ENCODE measurements at places on chromosomes 5 and 9.
A peak's percentile ranks its signal among the peaks of the same experiment; 100 is the strongest.

- DNase-seq: no peak
These were observed 77.9 kb downstream of the SEMA5A start for GRCh38 chr5:9468060-9468388.

DNA sequence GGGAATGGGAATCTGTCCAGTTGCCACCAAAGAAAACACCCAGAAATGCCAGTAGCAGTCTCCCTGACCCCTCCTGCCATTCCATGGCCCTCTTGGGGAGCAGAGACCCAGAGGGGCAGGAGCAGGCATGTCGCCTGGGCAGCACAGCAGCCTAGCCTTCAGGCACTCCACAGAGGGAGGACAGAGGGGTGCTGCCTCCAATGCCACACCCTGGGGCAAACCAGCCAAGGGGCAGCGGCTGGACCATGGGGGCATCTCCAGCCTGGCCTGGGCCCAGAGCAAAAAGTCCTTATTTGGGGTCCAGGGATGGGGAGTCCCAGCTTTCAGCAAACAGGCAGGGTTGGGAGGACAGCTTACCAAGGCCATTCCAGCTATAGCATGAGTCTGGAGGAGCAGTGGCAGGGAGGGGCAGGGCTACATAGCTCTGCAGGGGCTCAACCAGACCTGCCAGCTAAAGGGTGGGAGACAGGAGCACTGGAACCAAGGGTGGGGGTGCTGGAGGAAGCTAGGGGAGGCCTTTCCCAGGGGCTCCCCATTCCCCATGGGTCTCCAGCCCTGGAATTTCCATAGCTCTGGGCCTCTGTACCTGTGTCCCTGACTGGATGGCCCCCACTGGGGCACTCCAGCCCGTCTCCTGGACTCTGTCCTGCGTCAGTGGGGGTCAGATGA, 6.7 kb downstream of the BRD3 start:
- DNase-seq: no peak

DNA sequence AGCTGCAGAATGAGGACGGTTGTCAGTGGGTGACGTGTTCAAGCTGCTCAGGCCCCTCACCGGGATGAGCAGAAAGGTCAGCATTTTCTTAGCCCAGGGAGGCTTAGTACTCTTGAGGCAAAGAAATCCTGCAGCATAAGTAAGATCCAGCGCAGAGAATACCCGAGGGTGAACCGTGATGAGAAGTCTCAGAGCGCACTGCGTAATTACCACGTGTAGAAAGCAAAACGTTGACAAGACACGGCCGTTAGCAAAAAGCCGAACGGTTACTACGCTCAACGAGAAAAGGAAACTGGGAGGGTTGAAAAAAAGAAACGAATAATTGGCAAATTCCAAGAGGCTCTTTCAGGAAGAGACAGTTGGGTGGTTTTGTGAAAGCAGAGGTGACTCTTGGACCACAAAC, 104.0 kb downstream of the COL23A1 start:
- no peak for DNase-seq

DNA sequence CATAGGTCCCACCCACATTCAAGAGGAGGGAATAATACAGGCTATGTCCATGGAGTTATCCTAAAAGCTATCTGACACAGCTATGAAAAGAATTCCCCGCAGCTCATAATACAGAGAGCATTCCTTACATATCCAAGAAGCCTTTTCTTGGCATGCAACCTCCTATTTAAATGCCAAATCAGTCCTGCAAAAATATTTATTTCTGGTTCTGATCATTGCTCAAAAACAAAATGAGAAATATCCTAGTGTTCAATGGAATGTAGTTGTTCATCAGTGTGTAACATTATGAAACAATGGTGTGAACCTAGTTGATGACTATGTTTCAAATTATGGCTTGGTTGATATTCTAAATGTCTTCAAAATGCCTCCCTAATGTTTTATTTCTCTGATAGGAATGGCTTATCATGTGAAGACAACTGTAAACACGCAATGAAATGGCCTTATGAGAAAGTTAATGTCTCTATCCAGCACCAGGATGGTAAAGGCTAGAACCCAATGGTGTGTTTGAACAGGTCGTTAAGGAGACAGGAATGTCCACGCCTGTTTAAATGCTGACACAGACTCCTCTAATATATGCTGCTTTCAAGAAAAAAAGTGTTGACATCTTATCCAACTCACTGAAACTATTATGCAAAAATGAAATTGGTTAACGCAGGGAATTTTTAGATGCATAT, 126.7 kb upstream of the CDH6 start:
- DNase-seq: no peak

GRCh38 chr9:131817627-131818026, 77.8 kb upstream of the RAPGEF1 start:
- no peak for DNase-seq

DNA sequence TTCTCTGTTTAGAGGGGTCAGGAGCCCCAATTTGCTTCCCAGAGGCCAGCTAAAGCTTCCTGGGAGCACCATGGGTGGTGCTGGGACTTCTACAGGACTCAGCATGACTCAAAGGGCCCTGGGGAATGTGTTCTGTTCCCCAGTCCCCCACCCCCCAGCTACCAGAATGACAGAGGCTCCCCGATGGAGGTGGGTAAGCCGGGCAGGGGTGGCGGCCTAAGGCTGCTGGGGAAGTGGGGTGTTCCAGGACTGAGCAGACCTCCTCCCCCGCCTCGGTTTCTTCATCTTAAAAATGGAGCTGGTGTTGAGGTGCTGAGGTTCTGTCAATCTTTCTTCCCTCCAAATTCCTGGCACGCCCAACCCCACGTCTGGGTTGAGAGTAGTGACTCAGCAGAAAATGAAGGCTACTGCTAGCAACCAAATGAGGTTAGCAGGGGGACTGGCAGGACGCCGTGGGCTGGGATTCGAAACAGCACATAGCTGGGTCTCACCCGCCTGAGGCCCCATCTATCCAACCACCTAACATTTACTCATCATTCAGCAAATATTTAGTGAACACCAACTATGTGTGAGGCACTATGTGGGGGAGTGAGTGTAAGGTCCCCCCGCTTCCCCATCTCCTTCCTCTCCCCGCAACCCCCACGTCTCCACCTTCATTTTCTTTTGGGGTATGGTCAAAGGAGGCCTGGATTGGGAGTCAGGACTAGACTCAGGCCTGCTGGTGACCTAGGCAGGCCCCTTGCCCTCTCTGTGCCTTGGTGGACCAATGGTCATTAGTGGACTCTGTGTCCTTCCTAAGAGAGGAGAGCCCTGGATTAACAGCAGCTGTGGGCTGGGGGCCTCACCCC, 50.2 kb downstream of the C9orf50 start:
- no peak for DNase-seq

DNA sequence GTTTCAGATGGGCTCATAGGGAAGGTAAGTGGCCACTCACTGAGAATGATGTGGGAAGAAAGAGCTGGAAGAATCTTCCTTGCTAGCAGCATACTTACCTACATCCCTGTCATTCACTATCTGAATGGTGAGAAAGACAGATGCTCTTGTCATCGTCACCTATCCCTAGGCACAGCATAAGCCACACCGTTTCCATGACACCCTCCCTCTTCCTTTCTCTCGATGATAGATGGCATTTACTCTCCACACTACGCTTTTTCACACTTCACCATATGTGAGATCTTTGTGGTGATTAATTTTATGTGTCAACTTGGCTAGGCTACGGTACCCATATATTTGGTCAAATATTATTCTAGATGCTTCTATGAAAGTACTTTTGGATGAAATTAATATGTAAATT, 44.4 kb upstream of the FER start:
- no peak for DNase-seq

DNA sequence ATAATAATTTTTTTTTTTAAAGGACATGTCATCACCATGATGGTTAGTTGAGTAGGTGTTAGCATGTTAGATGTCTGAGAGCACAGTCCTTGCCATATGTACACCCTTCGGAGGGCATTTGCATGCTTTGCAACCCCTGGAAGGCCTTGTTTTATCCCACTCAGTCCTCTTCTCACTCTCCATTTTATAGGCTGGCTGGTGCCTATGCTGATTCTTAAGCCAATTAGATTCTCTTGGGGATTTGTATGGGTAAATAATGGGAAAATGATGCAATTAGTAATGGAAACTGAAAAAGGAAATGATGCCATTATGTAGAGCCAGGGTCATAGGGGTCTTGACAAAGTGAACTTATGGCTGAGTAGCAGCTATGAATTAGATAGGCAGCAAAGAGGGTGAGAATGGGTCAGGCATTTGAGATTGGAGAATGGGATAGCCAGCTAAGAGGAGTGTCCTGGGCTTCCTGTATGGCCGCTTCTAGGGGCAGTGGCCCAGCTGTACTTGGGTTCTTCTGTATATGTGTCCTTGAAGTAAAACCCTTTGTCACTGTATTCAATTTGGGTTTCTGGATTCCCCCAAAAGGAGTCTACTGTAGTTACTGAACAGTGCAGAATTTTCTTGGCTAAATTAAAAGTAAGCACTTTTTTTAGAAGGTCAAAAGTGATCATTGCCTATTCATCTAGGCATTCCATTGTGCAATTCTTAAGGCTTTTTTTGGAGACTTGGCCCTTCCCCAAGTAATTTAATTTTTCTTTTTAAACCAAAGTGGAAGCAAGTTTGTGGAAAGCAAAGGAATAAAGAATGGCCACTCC, 31.6 kb downstream of the LRRTM2 start:
- DNase-seq: no peak

DNA sequence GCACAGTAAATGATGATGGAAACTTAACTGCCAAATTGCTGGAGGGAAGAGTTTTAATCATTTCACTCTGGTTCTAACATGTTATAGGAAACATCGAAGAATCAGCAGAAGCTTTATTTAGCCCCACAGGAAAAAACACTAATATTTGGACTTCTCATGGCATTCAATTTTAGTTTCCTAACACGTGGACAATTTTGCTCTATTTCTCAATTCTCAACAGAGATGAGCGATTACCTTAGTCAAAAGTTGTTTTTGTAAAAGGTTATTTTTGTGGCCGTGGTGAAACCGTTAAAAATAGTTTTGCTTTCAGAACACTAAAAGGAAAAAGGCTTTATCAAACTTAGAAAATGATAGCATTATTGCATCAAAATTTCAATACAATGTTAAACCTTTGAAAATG, 235.2 kb downstream of the PLK2 start:
- no peak for DNase-seq

DNA sequence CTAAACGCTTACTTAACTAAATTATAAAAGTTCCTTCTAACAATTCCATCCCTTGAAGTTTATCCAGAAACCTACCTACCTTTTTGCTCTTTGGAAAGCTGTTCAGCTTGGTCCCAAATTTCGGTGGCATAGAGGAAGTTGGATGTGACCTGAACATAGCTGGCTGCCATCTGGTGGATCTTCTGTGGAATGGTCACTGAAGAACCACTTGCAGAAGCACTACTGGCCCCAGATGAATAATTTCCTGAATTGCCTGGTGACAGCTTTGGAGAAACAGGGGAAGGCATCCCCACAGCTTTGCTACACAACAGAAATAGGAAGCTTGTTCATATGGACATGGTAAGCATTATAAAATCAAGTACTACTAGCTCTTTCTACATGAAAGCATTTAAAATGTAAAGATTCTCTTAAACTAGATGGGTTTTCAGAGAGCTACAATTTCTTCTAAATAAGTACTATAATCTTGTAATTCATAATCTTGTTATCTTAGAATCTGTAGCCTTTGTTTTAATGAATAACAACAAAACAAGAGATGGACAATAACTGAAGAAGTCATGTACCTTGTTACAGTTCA, 9.9 kb downstream of the LEAP2 start:
- peak; percentile 91 for DNase-seq

GRCh38 chr9:121945281-121945680, 147.8 kb downstream of the TTLL11 start:
- DNase-seq: no peak

- peak; percentile 13 for DNase-seq
These were observed 138.8 kb upstream of the NR4A3 start for GRCh38 chr9:99682870-99683269.

- no peak for DNase-seq
These were observed 76.8 kb downstream of the FGF10 start for GRCh38 chr5:44312374-44312773.

DNA sequence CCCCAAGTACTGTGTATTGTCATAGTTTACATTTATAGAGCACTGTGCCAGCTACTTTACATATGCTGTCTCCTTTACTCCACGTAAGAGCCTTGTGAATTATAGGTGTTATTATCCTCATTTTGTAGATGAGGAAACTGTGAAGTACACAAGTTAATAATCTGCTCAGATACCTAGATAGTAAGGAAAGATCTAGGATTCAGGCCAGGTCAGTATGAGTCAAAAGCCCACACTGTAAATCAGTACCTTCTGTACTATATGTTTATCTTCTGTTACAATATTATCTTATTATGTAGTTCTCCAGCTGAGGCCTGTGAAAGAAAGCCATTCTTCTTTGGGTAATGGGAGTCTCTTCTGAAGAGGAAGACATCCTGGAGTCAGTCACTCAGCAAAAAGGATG, 72.4 kb upstream of the TLX3 start:
- DNase-seq: no peak

DNA sequence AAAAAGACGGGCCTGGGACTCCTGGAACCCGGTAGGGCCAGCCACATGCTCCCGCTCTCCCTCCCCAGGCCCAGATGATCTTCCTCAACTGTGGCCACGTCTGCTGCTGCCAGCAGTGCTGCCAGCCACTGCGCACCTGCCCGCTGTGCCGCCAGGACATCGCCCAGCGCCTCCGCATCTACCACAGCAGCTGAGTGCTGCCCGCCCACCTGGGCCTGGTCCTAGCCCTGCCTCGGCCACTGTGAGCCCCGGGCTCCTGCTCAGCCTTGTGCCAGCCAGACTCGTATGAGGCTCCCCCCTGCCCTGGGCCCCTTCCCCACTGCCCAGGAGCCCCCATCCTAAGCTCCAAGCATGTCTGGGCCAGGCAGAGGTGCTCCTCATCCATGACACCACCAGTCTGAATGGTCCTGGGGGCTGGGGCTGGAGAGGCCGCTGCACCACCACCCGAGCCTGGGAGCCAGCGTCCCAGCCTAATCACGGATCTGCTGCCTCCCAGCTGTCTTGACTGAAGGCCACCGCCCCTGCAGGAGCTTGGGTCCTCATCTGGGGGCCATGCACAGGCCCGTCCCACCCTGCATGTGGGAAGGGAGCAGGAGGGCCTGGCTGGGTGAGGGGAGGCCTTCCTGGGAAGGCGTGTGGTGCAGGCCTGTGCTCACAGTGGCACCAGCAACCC, 51.5 kb downstream of the LRSAM1 start:
- DNase-seq: no peak

GRCh38 chr9:73151653-73152542, at the start of gene ANXA1:
Gene ANXA1, plus strand, starts transcription at chr9:73151865. Its CDS starts 6,671 bp downstream, at chr9:73158536.
- DNase-seq: peak; percentile 15

- DNase-seq: no peak
These were observed 26.6 kb upstream of the C5orf58 start for GRCh38 chr5:170206216-170206615.

- DNase-seq: no peak
These were observed 14.6 kb upstream of the GCNT1 start for GRCh38 chr9:76444322-76444929.

GRCh38 chr9:9112001-9112720, 1312.6 kb upstream of the DMAC1 start:
- DNase-seq: no peak

- DNase-seq: no peak
These were observed 5.9 kb upstream of the NACC2 start for GRCh38 chr9:136100700-136101614.

GRCh38 chr9:115414561-115414960, 296.6 kb upstream of the TNC start:
- DNase-seq: no peak

- no peak for DNase-seq
These were observed 209.6 kb downstream of the MAST4 start for GRCh38 chr5:66805514-66806430.

- DNase-seq: no peak
These were observed 52.9 kb downstream of the RASGEF1C start for GRCh38 chr5:180156141-180156540.

GRCh38 chr5:4137781-4138180, 542.1 kb downstream of the IRX1 start:
- no peak for DNase-seq

- DNase-seq: peak; percentile 26
These were observed 139.9 kb downstream of the PIP5K1B start for GRCh38 chr9:68844631-68845612.

Data from Kasumi-1 (cell line).